ENCODE measurements at places on chromosomes 13 and 19.

- DNase-seq = no peak
- no peak overlapping the region for H3K4me3 ChIP-seq
- no peaks in the 10 kb centered on the region for H3K36me3 ChIP-seq
- H3K27me3 ChIP-seq = peaks cover 15% of the 10 kb centered on the region
- H3K4me1 ChIP-seq = no peaks in the 10 kb centered on the region
Observed at GRCh38 chr13:101579281-101579802, 126.9 kb downstream of the ITGBL1 start.

GRCh38 chr13:20057963-20058362, 99.4 kb downstream of the ZMYM2 start:
- peaks cover 9% of the 10 kb centered on the region for H3K4me1 ChIP-seq
- H3K4me3 ChIP-seq = no peak overlapping the region
- H3K27ac ChIP-seq = peak overlapping the region; percentile 59
- H3K36me3 ChIP-seq = peaks cover 47% of the 10 kb centered on the region
- no peak for DNase-seq
- no peaks in the 10 kb centered on the region for H3K27me3 ChIP-seq

DNA sequence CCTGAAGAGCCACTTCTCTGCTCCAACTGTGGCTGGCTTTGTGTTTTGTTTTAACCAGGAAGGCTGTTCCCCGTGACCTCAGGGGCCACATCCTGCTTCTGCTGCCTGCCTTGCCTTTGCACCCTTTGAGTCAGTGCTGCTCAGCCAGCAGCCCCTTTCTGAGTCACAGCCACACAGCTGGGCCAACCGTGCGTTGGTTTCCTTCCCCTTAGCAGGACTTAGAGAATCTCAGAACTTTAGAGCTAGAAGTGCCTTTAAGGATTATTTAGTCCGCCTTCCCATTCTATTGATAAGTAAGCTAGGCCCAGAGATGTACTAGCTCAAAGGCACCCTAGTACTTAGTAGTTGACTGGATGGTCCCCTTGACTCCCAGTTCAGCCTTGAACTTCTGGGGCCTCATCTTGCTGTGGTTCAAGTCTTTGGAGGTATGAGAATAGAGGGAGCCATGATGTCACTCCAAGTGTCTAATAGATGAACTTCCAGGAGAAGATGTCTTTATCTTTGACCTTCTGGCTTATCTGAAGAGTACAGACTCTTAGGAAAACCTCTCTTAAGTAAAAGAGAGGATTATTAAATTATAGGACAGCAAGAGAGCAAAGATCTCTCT, 8.0 kb downstream of the RGCC start:
- peak overlapping the region; percentile 98 for H3K27ac ChIP-seq
- peaks cover 95% of the 10 kb centered on the region for H3K36me3 ChIP-seq
- H3K27me3 ChIP-seq = no peaks in the 10 kb centered on the region
- DNase-seq = peak; percentile 88

DNA sequence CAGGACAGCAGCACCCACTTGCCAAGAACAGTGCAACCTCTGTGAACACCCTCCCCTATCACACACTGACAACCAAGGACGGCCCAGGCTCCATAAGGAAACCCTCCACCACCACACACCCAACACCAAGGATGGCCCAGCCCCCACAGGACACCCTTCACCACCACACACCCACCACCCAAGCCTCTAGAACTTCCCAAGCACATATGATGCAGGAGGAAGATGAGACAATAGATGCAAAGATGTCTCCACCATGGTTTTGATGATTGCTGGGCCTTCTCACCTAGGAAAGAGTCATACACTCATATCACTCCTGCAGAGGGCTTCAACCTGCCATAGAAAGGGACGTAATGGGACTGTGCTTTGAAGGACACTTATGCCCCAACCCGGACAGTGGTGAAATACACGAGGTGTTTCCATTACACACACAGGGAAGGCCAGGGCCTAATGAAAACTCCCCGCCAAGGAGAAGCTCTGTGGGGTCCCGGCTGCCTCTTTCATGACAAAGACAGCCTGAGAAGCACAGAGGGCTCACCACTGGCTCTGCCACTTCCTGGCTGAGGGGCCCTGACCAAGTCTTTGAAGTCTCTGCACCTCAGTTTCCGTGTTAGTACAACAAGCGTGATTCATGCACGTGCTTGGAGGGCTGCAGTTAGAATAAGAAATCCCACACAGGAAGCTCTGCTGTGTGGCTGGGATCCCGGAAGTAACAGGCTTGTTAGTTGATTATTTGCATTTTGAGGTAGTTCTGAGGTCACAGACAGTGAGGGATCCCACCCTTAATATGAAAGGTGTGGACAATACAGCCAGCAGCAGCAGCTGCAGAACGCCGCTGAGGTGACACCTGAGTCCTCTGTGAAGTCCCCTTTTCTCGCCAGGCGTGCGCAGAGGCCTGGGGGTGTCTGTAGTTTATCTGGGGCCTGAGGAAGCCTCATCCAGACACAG, 61.9 kb upstream of the ATP12A start:
- peaks cover 4% of the 10 kb centered on the region for H3K36me3 ChIP-seq
- peak overlapping the region; percentile 88 for H3K27ac ChIP-seq
- H3K4me3 ChIP-seq = peak overlapping the region; percentile 1
- peaks cover 44% of the 10 kb centered on the region for H3K4me1 ChIP-seq
